ENCODE measurements at places on chromosomes 13 and 19. TPM values are rescaled to one million over a fixed set of nuclear protein-coding genes. Genes with fewer than 3 reads are reported as not detected.

Gene JAK3
- total RNA-seq, result 181 TPM

Gene NKPD1
- total RNA-seq, result 0.45 TPM

DNA sequence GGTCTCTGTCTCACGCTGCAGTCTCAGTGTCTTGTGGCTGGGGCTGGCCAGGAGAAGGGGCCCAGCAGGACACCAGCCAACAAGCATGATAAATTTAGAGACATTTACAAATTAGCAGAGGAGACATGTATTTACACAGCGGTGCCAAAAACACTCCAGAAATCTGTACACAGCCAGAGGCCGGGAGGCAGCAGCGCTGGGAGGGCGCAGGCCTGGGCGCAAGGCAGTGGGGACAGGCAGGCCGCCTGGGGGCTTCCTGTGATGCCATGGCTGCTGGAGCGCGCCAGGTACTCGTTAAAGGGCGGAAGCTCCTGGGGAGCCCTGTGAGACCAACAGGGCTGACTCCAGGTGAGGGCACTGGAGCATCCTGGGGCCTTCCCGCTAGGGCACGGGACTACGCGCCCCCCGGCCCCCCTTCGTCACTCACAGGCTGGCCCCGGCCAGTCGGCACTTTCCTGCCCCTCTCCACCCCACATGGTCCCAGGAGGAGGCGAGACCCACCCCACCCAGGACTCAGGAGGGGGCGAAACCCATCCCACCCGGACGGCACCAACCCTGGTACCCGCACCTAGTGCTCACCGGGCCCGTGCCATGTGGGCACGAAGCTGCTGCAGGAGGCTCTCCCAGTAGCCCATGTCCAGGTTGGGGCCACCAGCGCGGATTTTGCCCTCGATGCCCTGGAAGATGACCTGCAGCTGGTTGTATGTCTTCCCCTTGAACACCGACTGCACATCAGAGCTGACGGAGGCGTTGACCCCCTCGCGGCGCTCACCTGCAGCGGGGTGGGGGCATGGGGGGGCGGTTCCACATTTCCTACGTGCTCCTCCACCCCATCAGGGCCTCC lies 7.4 kb upstream of the TBXA2R start:
- DNase-seq, result no peak

DNA sequence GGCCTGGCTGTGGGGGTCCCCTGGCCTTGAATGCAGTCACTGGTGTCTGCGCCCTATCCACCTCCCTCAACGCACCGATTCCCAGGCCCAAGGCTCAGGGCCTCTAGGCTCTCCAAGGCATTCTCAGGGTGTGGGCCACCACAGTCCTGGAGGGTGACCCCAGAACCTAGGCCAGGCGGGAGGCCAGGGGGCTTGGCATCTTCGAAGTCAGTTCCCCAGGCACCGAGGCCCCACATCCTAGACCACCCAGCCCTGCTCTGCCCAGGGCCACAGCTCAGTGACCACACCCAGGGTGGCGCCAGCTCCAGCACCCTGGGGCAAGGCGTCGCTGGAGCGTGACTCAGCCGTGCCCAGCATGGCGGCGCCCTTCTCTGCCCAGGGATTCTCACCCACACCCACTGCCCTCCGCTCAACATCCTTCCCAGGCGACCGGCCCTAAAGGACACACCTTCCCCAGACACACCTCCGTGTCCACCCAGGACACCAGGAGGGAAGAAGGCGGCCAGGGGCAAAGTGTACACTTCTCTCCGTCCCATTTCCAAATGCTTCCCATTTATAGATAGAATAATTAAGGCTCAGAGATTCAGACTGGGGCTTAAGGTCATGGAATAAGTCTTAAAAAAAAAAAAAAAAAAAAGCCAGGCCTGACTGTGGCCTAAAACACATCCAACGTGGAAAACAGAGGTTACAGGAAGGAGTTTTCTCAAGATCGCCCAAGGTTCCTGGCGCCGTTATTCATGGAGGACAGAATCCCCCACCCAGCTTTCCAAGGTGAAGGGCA lies 36.4 kb upstream of the NANOS3 start:
- no peak for DNase-seq

DNA sequence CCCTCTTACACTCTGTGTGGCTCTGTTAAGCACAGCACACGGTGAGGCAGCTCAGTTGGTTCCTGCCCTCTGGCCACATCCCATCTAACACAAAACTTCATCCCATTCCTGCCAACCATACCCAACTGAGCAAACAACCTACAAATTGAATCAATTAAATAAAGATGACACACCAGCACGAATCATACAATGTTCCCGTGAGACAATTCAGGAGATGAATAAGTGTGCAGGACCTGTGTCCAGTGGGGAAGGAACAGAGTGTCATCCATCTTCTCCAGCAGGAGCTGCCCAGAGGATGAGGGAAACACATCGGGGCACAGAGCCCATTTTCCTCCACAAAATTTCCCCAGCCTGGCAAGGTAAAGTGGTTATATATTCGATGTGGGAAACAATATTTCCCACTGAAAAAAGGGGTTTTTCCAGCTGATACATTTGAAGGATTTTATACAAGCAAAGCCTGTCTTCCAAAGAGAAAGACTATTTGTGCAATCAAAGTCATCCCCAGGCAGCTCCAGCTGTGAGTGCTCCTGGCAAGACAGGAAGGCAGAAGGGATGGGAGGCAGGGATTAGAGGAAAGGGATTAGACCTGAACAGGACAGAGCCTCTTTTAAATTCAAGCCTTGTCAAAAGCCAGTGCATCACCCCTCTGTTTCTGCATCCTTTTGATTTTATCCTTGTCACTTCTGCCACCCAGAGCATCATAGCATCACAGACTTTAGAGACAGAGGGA lies 240.2 kb downstream of the LHFPL6 start:
- DNase-seq, result no peak

DNA sequence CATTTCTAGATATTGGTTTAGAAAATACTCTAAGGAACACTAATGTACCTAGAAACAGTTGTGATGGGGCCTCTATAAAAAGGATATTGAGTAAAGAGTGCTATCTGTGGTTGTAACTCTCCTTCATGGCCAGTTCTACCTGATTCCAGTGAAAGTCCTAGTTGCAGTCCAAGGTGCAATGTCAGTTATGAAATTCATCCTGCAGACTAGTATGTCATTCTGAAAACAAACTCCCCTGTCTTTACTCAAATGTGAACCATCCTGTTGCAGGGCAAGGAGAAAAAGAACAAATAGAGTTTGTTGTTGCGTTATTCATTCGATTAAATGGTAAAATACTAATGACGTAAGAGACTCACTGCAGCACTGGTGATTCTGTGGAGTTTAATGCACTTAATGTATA lies 18.3 kb upstream of the N4BP2L1 start:
- DNase-seq, result no peak

GRCh38 chr13:98834254-98834960 lies 81.9 kb upstream of the SLC15A1 start:
- no peak for DNase-seq

All from activated T-cell treated with anti-CD3 and anti-CD28 coated beads, Interleukin-2, amount 50 U/mL, for 4 hours (primary cell).